ENCODE measurements at places on chromosomes 7 and 10.

GRCh38 chr7:133582766-133583523 is 330.1 kb downstream of the EXOC4 start:
- peak; percentile 55 for DNase-seq

GRCh38 chr7:18540396-18540795 is 44.8 kb downstream of the HDAC9 start:
- no peak for DNase-seq

GRCh38 chr7:25615593-25615992 is 387.3 kb upstream of the NPVF start:
- DNase-seq: no peak

GRCh38 chr10:87613751-87614150 is 45.9 kb upstream of the PAPSS2 start:
- DNase-seq: peak; percentile 85

- DNase-seq: no peak
These were observed 67.8 kb upstream of the CDK13 start for GRCh38 chr7:39882148-39882784.

- DNase-seq: no peak
These were observed 46.5 kb upstream of the MSMB start for GRCh38 chr10:46092524-46093081.

DNA sequence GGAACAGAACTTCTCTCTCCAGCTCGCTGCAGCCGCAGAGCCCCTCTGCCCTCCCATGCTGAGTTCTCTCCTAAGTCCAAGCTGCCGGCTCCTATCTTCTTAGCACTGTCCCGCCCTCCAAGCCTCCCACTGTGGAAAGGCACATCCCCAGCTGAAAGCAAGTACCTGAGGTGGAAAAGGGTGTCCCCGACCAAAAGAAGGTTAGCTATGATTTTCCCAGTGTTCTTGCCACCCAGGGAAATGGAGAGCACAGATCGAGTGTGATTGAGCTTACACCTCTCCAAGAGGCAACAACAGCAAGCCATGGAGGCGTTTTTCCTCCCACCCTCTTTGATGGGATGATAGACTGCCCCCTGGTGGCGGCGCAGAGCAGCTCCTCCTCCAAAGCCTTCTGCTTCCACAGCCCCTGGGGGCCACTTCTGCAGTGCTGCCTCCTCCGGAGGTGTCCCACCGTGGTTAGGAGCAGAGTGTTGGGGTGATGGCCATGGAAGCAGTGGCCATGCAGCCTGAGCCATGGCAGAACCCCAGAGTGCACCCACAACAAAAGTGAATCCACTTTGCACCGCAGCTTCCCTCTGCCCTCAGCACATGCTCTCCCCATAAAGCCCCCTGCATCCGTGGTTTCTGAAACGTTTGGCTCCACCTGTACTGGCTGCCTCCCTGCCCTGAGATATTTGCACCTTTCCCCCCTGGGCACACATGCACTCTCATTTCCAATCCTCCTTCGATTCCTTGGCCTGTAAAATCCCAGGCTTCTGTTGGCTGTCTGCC is 143.1 kb upstream of the STK17A start:
- DNase-seq: peak; percentile 70

Measured in foreskin fibroblast (primary cell).